ENCODE measurements at places on chromosomes 1 and 21. TPM values are rescaled to one million over a fixed set of nuclear protein-coding genes. Genes with fewer than 3 reads are reported as not detected.

Gene GPR153
- total RNA-seq: 1.1 TPM

Gene SELENON
- 2.7 TPM for total RNA-seq

Gene ZNF362
- 16.5 TPM for total RNA-seq

Gene FAM72A
- 36.3 TPM for total RNA-seq

Gene TRIM33
- total RNA-seq: 39.0 TPM

Gene KCNJ9
- not detected for total RNA-seq

Gene ICOSLG
- total RNA-seq: 1.7 TPM

Gene SPRR4
- total RNA-seq: not detected

Gene FAM151A
- not detected for total RNA-seq

Gene FCGR2B
- 0.20 TPM for total RNA-seq

Gene SMIM1
- not detected for total RNA-seq

Gene RAD54L
- total RNA-seq: 85.3 TPM

Gene PDE9A
- total RNA-seq: 2.0 TPM

Gene ZNF691
- total RNA-seq: 13.9 TPM

Gene GSTM1
- not detected for total RNA-seq

Gene MTF2
- total RNA-seq: 75.7 TPM

Gene DNAJC28
- total RNA-seq: 0.75 TPM

Gene SELENBP1
- not detected for total RNA-seq

Gene CLIC6
- total RNA-seq: 0.47 TPM

Gene CLEC20A
- not detected for total RNA-seq

Gene PSMG1
- total RNA-seq: 62.9 TPM

Gene C1orf35
- 27.0 TPM for total RNA-seq

Gene FAM72B
- total RNA-seq: 41.1 TPM

Gene KLHDC9
- total RNA-seq: 0.85 TPM

Gene IRF6
- total RNA-seq: 1.3 TPM

Gene EFNA4
- 5.3 TPM for total RNA-seq

Gene FAAH
- total RNA-seq: 3.9 TPM

Gene CFAP107
- not detected for total RNA-seq

Gene LENEP
- 0.91 TPM for total RNA-seq

Gene TNFSF4
- 17.5 TPM for total RNA-seq

Gene LRRC38
- not detected for total RNA-seq

Gene SLC44A3
- not detected for total RNA-seq

Gene C8A
- not detected for total RNA-seq

Gene LRRN2
- total RNA-seq: not detected

Gene IPO13
- 25.3 TPM for total RNA-seq

Gene KCNK2
- not detected for total RNA-seq

Gene PPP2R5A
- total RNA-seq: 44.0 TPM

Gene KCNK1
- total RNA-seq: 0.61 TPM

Gene VCAM1
- 2.7 TPM for total RNA-seq

Gene NR0B2
- total RNA-seq: not detected

Gene CYYR1
- not detected for total RNA-seq

Gene CD5L
- not detected for total RNA-seq

Gene VANGL1
- total RNA-seq: 11.8 TPM

Gene IGSF9
- total RNA-seq: not detected

Gene OLIG2
- total RNA-seq: not detected

Gene NPHS2
- not detected for total RNA-seq

Gene SLC44A5
- 0.40 TPM for total RNA-seq

Gene FOXD2
- 0.53 TPM for total RNA-seq

Gene CYP4A11
- not detected for total RNA-seq

Gene C1orf87
- not detected for total RNA-seq

Gene HSD3B2
- total RNA-seq: not detected

Gene ARHGAP30
- 273 TPM for total RNA-seq

Gene MROH9
- not detected for total RNA-seq

Gene TMEM82
- total RNA-seq: not detected

Gene UTS2
- total RNA-seq: 0.82 TPM

Gene KLHL12
- total RNA-seq: 32.7 TPM

Gene KCNC4
- 9.6 TPM for total RNA-seq

Gene PTGER3
- 0.80 TPM for total RNA-seq
